ENCODE measurements at places on chromosomes 2 and 18.

GRCh38 chr18:13548106-13548819, 178.1 kb downstream of the FAM210A start:
- no peak for DNase-seq

GRCh38 chr2:145599756-145600155, 1079.8 kb upstream of the ZEB2 start:
- no peak for DNase-seq

GRCh38 chr2:109318150-109318948, 189.3 kb downstream of the SH3RF3 start:
- DNase-seq: no peak

- DNase-seq: no peak
Measured at GRCh38 chr2:230697676-230698075, 15.0 kb upstream of the CAB39 start.

GRCh38 chr2:42922790-42923579, 130.6 kb upstream of the HAAO start:
- DNase-seq: no peak

DNA sequence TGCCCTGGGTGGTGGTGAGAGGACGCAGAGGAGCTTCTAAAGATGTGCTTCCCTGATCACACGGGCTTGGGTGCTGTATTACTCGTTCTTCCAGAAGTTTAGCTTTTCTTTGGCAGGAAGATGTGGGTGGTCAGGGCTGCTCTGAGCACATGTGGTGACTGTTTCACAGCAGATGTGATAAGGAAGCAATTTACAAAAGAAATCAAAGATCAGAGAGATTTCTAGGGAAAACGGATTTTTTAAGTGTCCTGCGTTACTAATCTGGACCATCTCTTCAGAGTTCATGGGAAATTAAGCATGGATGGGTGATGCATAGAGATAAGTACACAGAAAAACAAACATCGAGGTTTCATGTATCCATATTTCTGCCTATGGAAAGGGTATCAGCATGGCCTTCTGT, 99.4 kb downstream of the WDSUB1 start:
- no peak for DNase-seq

DNA sequence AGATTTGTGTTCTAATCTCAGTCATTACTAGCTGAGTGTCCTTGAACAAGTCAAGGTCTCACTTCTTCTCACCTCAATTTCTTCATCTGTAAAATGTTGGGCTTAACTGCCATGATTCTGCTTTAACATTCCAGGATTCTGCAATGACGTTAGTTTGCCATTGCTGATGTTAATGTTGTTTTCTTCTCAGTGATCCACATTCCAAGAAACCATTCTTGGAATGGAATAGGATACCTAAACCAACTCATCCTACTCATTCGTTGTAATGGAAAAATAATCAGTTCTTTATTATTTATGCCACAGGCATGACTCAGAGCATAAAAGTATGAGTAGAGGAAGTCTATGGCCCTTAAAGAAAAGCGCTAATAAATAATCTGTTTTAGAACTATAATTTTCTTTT, 140.2 kb upstream of the ETAA1 start:
- no peak for DNase-seq

- no peak for DNase-seq
Measured at GRCh38 chr18:13558790-13559189, 167.6 kb downstream of the FAM210A start.

DNA sequence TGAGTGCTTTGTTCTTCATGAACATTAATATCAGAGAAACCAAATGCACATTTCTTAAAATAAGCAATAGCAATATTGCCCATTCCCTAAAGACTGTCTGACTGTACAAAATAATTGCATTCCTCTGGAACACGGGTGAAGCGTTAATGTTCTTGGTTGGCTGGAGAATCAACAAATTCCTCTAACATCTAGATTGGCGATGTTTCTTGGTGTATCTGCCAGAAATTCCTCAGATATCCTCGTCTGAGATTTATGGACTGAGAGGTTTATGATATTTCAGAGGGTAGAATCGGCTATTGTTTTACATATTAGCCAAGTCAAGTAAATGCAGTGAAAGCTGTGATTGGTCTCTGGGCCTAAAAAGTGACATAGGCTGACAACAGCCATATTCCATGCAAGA, 27.1 kb upstream of the SPTBN1 start:
- no peak for DNase-seq

GRCh38 chr18:65439188-65439587, 311.6 kb upstream of the CDH7 start:
- no peak for DNase-seq

GRCh38 chr2:1584691-1585485, 159.4 kb downstream of the PXDN start:
- no peak for DNase-seq

DNA sequence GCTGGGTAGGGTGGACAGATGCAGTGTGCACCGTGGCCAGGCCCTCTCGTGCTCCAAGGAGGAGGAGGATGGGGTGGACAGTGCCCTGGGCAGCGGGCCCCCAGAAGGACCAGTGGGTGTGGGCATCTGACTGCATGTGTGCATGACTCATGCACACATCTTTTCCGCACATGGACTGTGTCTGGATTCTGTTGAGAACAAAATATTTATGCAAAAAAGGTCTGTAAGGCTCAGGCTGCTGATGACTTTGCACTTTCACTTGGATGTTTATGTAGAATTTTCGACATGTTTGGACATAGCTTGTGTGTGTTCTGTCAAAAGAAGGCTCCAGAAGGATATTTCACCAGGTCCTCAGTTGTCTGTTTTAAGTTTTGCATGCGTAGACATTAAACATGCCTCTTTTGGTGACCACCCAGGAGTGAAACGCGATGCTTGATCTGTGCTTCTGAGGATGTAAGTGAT, 45.6 kb downstream of the MTCL1 start:
- no peak for DNase-seq

- DNase-seq: no peak
Measured at GRCh38 chr2:192948316-192948715, 753.6 kb upstream of the TMEFF2 start.

DNA sequence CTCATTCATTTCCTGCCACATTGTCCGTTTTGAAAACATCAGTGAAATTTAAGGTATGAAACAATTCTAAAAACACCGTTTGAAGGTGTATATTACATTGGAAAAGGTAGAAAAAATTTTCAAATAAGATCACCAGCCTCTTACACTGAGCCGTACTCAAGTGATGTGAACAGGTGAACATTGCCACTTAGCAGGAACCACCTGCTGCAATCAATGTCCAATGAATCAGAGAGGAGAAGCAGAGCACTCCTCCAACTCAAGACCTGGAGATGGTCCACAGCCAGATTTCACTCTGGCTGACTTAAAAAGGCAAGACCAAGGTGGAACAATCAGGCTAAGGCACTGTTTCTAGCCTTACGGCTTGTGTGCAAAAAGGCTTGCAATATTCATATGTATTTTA, 110.3 kb upstream of the TTN start:
- DNase-seq: no peak

GRCh38 chr18:11027862-11028261, 121.5 kb downstream of the PIEZO2 start:
- no peak for DNase-seq

DNA sequence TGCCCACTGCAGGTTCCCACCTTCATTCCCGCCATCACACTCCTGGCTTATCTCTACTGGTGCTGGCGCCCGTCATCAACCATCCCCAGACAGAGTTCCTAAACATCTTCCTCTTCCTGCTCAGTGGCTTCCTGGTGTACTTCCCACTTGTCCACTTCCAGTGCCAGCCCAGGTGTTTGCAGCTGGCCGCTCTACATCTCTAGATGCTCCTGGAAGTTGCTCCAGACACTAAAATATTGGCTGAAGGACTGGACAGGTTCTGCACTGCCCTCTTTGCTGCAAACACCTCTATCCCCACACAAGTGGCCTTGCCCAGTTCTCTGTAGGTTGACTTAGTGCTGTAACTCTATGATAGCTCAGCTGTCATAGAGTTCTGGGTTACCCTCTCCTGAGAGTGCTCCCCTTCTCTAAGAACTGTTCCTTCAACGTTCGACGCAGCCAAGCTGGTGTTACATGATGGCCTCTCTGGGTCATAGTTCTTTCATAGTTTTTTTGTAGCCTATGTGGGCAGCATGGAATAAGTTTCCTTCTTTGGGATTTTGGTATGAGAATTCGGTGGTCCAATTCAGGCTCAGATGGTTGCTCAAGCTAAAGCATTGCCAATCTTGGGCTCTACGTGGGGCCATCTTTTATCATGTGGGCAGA, 45.8 kb upstream of the PUM2 start:
- no peak for DNase-seq

GRCh38 chr2:143551971-143552650, 422.9 kb downstream of the ARHGAP15 start:
- DNase-seq: no peak

GRCh38 chr2:152395103-152395502, 60.1 kb downstream of the FMNL2 start:
- DNase-seq: no peak

DNA sequence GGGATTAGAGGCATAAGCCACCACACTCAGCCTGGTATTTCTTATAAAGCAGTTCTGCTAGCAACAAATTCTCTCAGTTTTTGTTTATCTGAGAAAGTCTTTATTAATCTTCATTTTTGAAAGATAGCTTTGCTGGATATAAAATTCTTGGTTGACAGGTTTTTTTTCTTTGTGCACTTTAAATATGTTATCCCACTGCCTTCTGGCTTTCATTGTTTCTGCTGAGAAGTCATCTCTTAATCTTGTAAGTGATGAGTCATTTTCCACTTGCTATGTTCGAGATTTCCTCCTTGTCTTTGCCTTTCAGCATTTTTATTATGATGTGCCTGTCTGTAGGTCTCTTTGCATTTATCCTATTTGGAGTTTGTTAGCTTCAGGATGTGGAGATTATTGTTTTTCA, 5.9 kb upstream of the ELAC1 start:
- DNase-seq: no peak

- no peak for DNase-seq
Measured at GRCh38 chr2:40028792-40029488, 249.9 kb upstream of the THUMPD2 start.

GRCh38 chr18:48534364-48534763, 4.5 kb upstream of the CTIF start:
- DNase-seq: no peak

DNA sequence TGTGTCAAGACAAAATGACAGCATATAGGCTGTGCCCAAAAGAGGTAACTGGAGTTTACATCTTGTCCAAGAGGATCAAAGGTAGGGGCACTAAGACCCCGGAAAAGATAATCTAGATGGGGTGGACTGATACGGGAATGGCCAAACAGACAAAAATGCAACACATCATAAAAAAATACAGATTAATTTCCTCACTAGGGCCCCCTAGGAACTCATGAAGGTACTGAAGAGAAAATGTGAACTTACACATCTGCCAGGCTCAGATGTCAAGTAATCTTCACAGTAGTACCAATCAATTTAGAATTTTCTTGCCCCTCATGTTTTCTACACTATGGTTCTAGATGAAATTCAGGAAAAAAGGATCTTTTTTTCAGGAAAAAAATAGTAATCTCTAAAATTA, 115.6 kb upstream of the REG3A start:
- no peak for DNase-seq

DNA sequence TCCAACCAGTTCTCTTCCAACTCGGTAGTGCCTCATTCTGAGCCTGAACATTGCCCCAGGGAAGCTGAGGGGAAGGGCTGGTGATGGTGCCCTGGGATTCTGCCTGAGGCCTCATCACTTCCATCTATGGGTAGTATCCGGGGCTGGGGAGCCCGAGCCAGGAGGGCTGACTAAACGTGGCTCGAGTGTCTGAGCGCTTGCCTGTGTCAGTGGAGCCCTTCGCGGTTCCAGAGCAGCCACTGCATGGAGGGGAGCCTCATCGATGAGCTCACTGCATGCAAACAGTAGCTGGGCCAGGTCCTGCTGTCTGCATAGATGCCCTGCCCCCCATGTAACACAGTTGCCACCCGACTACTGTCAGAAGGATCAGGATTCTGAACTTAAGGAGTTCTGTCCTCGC, 129.3 kb downstream of the GLI2 start:
- DNase-seq: no peak

- no peak for DNase-seq
Measured at GRCh38 chr2:175195012-175195411, 13.5 kb upstream of the ATP5MC3 start.

DNA sequence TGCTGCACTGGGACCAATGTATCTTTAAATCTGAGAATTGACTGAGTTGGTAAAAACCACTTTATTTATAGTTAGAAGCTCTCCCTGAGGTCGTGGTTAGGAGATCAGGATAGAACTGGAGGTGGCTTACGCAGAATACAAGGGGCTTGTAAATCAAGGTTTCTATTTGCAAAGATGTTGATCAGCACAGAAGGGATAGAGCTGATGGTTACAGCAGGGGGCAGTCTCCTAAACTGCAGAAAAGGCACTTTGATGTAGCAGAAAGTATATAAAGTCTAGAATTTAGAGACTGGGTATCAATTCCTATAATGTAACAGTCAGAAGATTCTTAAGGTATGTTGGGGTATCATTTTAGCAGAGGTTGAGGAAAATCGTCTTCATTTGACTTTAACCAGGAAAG, 25.2 kb upstream of the ACVR1 start:
- no peak for DNase-seq

GRCh38 chr2:197309691-197310231, 819 bp downstream of the ANKRD44 start:
- DNase-seq: peak; percentile 39

GRCh38 chr2:57370882-57371585, 675.6 kb upstream of the VRK2 start:
- no peak for DNase-seq

DNA sequence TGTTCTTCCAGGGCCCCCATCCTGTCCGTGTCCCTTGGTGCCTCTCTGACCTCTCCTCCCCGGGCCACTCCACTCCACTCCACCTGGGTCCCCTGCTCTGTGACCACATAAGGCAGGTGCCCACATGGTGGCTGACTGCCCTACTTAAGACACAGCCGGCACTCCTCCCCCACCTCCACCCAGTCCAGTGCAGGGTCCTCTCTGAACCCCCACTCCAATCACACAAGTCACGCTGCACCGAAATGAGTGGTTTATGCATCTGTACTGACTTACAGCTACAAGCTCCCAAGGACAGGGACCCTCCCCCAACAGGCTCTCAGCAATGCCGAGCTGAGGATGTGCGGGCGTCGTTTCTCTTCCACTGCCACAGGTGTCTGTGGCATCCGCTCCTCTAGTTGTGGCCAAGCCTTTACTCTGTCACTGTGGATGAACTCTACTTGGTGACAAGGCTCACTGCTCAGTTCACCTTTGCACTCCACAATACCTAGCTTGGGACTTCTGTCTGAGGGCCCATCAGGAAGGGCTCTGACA, 48.3 kb downstream of the TFCP2L1 start:
- DNase-seq: no peak

Data from stimulated activated CD8-positive, alpha-beta memory T cell treated with anti-CD3 and anti-CD28 coated beads, Interleukin-4, amount 100 ng/mL, for 1 hour (primary cell).